Neural crest cell (in vitro differentiated cells): ENCODE measurements at places on chromosomes 1 and 21.

- no peak for DNase-seq
These were observed 20.1 kb downstream of the ADCY10 start for GRCh38 chr1:167893798-167894197.

GRCh38 chr1:103779932-103780331 lies 30.2 kb downstream of the AMY1C start:
- no peak for DNase-seq

DNA sequence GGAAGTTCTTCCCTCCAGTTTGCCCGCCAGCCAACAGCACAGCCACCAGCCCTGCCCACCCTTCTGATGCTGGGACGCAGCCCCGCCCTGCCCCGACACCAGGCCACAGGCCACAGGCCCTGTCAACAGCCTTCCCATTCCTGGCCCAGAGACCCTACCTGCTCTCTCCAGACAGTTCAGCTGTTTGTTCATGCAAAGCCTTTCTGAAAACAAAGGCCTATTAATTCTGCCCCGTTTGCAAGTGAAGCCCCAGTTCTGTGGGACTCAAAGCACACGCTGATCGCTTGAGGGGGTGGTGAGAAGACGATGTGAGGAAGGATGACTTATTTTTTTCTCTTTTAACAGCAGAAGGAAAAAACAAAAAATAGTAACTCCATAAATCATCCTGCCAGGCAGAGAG lies 55.4 kb upstream of the KIF26B start:
- DNase-seq, result peak; percentile 20

- no peak for DNase-seq
These were observed 19.7 kb upstream of the ATP6V1G3 start for GRCh38 chr1:198560161-198560560.

GRCh38 chr1:8629241-8630091 lies 188.0 kb downstream of the RERE start:
- no peak for DNase-seq

DNA sequence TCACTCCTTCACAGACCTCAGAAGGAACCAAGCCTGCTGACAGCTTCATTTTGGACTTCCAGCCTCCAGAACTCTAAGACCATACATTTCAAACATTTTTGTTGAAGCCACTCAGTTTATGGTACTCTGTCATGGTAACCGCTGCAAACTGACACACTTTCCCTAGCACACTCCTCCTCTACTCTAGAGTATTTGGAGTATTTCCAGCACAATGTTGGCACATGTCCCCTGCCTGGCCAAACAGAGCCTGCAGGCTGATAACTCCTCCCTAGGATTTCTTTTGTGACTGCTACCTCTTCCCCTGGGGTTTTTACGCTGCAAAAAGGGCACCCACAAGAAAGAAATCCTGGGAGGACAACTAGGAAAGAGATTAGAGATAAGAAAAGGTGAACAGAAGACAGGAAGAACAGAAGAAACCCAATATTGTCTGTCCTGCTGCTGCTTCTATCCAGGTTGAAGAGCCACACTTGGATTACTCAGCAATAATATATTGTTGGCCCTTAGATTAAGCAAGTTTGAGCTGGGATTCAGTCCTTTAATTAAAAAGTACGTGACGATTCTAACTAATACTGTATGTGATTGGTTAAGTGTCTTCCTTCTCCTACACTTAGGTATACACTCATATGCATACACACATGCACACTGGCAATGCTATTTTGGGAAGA lies 844.1 kb downstream of the LTN1 start:
- no peak for DNase-seq

GRCh38 chr1:16055613-16056520 lies 12.3 kb downstream of the CLCNKB start:
- DNase-seq, result peak; percentile 95
